Activated gamma-delta T cell treated with Interleukin-2 at 50 U/mL for 16 hours (primary cell): ENCODE measurements at places on chromosomes 16 and 17.

GRCh38 chr17:78892062-78892456, 10.9 kb downstream of the CEP295NL start:
- DNase-seq = no peak

DNA sequence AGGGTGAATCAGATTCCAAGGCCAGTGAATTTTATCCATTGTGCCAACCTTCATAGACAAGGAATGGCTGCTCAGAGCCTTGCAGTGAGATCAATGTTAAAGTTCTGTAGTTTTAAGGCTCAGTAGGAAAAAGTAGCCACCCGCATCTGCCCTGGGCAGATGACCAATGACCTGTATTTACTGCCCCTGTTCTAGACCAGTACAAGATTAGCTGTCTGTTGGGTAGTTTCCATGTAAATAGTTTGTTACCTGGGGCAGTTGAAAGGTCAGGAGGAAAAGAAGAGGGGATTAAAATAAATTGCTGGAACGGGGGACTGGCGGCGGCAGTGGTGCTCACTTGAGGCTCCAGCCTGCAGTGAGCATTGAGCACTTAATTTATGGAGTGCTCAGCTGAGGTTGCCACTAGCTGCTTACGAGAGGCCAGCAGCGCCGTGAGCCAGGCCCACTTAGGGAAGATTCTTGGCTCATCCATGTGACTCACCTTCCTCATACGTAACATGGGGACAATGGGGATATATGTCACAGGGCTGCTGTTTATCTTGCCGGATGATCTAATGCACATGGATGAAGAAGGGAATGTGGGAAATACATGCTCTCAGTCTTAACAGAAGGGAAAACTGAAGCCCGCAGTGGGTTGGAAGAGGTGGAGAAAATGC, 10.7 kb upstream of the NOS2 start:
- DNase-seq = no peak

GRCh38 chr16:105521-105920, 27.5 kb downstream of the MPG start:
- no peak for DNase-seq

GRCh38 chr16:17177959-17178905, 292.5 kb downstream of the XYLT1 start:
- no peak for DNase-seq

GRCh38 chr17:80361495-80362220, 53.3 kb upstream of the ENDOV start:
- DNase-seq = no peak

DNA sequence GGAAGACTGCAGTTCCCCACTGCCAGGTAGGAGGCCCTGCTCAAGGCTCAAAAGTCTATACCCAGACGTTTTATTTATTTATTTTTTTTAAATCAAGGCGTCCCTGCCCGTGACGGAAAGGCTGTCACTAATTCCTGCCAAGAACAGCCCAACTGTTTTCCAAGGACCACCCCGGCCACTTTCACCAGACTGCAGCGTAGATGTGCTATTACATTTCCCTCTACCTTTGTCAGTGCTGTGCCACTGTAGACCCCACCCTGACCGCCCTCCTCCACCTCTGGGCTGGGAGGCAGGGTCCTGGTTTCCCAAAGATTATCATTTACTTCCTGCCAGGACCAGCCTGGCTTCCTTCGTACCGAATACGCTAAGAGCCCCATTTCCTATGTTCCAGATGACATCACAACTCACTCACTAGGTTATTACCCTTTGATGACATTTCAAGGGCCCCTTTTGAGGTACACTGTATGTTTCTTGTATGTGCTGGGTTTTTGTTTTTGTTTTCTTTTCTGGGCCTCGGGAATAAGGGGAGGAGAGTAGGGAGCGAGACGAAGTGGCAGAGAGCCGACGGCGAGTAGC, 6.3 kb upstream of the RNF227 start:
- DNase-seq = no peak

DNA sequence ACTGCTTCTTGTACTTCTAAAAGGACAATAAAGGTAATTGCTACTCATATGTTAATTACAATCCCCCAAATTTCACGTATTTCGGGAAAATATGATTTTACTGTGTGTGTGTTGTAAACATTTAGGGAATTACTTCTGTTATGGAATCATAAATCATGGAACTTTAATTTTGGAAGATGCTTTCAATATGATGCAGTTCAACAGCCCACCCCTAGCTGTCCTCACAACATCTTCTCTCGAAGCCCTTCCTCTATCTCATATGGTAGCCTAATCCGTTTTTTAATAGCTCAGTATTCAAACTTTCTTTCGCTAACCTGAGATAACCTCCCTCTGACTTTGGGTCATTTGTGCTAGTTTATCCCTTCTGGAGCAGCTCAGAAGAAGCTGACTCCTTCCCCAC, 78.4 kb downstream of the ANKFN1 start:
- no peak for DNase-seq

DNA sequence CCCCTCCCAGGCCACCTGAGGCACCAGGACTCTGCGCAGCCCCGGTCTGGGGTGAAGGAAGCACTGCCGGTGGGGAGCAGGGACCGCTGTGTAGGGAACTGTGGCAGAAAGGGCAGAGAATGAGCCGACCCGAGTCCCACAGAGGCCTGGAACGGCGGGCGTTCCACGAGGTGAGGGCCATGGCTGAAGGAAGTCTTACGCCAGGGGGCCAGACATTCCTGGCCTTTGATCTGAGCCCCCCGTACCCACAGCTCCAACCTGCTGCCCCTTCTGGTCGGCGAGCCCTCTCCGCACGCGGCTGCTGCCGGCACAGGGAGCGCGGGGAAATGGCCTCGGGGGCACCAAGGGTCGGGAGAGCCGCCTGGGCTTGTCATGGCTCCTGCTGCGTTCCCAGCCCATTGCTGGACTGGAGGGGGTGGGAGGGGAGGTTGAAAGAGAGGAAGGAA, 1.4 kb upstream of the WNT3 start:
- no peak for DNase-seq

- DNase-seq = no peak
Measured at GRCh38 chr17:28078341-28079229, 36.1 kb downstream of the NLK start.

GRCh38 chr16:52101246-52101645, 445.7 kb downstream of the TOX3 start:
- no peak for DNase-seq

DNA sequence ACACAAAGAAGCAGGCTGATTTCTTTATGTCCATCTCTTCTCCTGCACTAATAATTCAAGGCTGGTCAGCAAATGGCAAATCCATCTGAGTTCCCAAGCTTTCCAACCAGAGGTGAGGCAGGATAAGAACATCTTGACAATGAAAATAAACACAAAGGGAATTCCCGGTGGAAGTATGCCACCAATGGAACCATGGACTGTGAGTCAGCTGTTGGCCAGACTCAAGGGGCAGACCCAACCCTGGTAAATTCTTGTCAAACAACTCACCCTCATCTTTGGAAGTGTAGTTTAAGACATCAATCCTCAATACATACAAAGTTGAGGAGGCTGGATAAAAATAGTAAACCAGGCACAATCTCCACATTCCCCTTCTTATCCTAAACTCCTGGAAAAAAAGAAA, 74.3 kb upstream of the CES5A start:
- no peak for DNase-seq

- DNase-seq = no peak
Measured at GRCh38 chr17:7563115-7563869, 1.6 kb downstream of the SENP3 start.

DNA sequence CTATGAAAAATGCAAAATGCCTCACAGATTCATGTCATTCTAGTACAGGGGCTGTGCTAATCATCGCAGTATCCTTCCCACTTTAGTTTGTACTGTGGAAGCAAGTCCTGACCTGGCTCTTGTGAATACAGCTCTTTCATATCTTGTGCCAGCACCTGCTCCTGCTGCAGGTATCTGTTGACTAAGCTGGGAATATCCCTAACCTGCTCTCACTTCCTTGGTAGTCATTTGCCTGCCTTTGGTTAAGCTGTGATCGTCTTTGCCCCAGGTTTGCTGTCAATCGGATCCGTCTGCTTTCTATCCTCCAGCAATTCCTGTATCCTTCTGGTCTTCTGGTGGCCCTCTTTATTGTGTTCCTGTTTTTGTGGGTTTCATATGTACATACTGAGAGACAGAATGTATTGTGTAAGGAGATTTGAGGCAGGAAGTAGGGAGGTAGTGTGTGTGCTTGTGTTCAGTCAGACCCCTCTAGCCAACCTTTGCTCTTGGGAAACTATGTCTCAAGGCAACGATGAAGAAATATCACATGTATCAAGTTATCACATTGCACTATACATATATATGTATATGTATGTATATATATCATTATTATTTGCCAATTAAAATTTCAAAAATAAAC, 7.7 kb upstream of the GINS3 start:
- DNase-seq = no peak

GRCh38 chr16:27665881-27666280, 115.9 kb downstream of the KATNIP start:
- DNase-seq = no peak

GRCh38 chr16:4754865-4755264, 12.1 kb downstream of the ZNF500 start:
- no peak for DNase-seq

- no peak for DNase-seq
Measured at GRCh38 chr16:48372744-48373143, 12.5 kb downstream of the SIAH1 start.

- DNase-seq = no peak
Measured at GRCh38 chr16:164827-165538, 795 bp upstream of the HBM start.

DNA sequence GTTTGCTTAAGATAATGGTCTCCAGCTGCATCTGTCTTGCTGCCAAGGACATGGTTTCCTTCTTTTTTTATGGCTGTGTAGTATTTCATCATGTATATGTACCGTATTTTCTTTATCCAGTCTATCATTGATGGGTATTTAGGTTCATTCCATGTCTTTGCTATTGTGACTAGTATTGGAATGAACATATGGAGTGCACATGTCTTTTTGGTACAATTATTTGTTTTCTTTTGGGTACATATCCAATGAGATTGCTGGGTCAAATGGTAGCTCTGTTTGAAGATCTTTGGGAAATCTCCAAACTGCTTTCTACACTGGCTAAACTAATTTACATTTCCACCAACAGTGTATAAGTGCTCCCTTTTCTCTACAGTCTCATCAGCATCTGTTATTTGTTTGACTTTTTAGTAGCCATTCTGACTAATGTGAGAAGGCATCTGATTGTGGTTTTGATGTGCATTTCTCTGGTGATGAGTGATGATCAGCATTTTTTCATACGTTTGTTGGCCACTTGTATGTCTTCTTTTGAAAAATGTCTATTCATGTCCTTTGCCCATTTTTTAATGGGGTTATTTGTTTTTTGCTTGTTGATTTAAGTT, 66.2 kb downstream of the TNFRSF13B start:
- DNase-seq = no peak

GRCh38 chr17:11598274-11599221, at the start of gene DNAH9:
Gene DNAH9, plus strand, starts transcription at chr17:11598470. Its CDS starts 29 bp downstream, at chr17:11598499.
- no peak for DNase-seq

DNA sequence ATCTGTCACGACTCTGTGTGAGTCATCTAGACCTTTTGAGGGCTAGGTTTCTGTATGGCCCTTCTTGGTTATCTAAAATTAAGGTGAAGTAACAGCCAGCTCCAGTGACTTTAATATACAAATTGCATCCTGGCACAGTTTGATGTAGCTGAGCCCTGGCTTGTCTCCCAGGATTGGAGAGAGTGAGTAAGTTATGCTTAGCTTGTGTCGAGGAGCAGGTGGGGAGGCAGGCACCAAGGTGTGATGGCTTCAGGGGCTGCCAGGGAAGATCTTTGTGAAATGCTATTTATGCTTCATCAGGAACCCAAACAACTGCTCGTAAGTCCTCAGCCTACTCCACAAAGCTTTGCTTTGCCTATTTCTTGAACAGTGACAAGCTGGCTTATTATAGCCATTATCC, 261.2 kb downstream of the HS3ST4 start:
- DNase-seq = no peak

DNA sequence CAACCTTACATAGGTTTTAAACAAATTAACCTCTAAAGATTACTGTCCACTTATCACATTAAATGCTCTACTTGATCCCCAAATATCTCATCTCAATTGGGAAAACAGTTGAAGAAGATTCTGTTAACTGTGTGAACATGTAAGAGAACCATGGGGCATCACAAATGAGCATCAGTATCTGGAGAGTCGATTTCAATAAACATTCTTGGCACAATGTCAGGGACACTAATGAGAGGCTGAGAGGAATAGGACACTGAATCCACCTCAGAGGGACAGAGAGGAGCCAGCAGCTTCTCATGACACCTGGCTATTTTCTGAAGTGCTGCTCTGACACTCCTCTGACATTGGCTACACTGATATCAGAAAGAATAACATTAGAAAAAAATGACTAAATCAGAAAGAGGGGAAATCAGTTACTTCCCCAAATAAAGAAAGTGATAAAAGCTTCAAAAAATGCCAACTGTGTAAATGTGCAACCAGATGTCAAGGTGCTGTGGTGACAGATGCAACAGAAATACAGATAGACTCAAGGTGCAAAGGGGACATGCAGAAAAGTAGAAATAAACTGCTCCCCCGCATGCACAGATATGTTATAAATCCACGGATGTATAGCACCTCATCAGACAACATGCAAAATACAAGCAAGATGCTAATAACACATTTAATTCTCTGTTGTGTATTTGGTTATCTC, 67.4 kb downstream of the SNX11 start:
- DNase-seq = no peak

- no peak for DNase-seq
Measured at GRCh38 chr17:4947010-4947410, 1.3 kb downstream of the PFN1 start.

- no peak for DNase-seq
Measured at GRCh38 chr17:68302666-68303065, 11.4 kb downstream of the ARSG start.

DNA sequence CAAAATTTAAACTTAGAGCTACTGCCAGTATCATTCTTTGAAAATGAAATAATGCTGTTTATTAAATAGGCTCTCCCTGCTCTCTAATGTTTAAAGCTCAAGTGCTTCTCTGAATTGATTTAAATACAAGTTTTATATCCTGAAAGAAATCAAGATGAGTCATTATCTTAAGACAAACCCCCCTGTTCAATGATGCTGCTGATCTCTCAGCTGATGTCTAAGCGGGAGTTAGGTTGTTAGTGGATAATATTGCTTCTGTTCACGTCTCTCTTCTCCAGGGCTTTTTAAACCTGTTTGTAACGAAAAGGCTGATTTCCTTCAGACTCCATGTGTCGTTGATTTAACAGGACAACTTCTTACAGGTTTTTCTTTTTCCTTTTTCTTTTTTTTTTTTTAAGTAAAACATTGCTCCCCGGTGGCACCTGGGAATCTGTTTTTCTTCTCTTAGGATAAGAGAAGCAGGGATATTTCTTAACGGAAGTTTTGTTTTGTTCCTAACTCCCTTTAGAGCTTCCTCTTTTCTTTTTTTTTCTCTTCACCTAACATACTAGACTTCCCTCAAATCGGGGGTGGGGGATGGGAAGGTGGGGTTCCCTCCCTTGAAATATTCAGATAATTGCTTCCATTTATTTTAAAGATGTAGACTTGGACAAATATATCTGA, 807 bp upstream of the LYRM9 start:
- DNase-seq = no peak
